ENCODE measurements at places on chromosomes 11 and 22.

DNA sequence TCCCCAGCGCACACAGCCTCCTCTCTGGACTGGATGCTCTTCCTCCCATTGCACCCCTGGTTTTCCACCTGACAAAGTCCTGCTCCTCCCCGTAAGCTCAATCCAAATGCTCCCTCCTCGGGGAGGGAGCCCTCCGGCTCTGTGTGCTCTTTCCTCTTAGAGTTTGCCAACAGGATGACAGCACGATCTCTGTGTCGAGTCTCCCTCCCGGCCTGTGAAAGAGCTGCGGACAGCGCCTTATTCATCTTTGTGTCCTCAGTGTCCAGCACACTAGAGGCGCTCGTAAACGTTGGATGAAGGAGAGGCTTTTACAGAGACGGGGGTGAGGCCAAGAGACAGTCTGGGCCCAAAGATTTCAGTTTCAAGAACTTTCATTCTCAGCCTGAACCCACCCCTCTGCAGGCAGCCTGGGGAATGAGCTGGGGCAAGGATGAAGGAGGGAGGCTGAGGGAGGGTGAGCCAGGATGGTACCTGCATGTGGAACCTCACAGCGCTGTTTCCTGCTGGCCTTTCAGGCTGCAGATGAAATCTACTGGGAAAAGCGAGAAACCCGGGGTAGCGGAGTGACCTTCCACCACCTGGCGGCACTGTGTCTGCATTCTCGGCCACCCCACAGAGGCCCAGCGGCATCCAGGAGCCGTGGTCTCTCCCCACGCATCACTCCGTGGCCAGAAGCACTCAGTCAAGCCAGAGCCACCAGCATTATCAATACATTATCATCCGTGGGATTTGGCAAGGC, 8.5 kb upstream of the TMPRSS4 start:
- peak; percentile 52 for DNase-seq

DNA sequence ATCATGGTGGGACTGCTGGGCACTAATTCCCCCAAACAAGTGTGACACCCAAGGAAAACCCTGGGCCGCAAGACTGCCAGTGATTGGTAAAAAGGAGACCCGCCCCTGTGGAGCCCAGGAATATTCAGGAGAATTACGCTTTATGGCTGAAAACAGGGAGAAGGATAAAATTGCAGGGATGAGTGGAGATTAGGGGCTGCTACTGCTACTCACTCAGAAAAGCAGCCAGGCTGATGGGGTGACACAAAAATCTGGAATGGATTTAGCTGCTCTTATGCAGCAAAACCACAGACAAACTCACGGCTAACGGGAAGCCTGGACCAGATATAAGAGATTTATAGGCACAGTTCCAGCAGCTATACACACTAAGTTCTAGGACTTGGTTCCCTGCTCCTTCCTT, 4.4 kb upstream of the FBXO3 start:
- no peak for DNase-seq

- peak; percentile 30 for DNase-seq
Measured at GRCh38 chr11:134725716-134726639, 313.9 kb upstream of the B3GAT1 start.

GRCh38 chr22:30326255-30326705, 461 bp downstream of the TBC1D10A start:
- DNase-seq: no peak

GRCh38 chr11:103024086-103024485, 67.9 kb downstream of the DCUN1D5 start:
- DNase-seq: no peak

- no peak for DNase-seq
Measured at GRCh38 chr22:23212061-23213021, 32.0 kb downstream of the BCR start.

GRCh38 chr22:19745155-19746101, 15.2 kb upstream of the TBX1 start:
- no peak for DNase-seq

DNA sequence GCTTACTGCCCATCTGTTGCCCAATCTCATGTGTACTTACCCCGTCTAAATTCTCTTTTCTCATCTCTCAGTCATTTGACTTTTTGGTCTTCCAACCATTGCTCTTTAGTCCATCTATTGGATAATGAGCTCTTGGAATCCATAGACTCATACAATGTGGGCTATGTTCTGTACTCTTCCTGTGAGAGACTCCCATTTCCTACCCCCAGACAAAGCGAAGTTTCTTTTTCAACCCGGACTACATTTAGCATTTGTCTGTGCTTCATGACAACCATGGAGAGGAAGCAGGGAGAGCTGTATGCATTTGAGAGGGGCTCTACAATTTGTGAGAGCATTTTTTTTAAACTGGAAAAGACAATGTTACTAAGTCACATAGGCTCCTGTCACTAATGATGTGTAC, 4.0 kb upstream of the ARHGAP42 start:
- no peak for DNase-seq

DNA sequence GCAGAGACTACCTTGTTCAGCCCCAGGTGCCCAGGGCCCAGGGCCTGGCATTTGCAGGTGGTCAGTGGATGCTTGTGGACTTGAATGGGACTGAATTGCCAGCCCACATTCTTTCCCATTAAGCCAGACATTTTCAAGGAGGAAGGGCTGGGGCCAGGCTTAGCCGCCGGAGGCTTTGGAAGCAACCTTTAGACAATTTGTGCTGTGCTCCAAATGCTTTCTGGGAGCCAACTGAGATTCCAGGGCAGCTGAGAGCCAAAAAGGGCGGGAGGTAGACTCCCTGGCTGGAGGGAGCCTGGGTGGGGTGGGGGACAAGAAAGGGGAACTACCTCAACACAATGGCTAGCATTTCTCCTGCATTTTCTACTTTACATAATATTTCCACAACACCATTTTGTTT, 54.8 kb upstream of the TIMP3 start:
- DNase-seq: no peak

DNA sequence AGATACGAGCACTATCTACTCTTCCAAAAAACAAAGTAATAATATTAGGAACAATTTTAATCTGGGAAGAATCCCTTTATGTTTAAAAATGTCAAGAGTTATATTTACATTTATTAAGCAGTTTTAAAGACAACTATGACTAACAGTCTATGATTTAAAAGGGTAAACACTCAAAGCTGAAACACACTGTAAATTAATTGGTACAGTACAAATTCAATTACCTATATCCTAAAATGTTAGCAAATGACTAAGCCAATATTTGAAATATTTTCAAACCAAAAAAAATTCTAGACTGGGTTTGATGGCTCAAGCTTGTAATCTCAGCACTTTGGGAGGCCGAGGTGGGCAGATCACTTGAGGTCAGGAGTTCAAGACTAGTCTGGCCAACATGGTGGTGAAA, 36.0 kb upstream of the CHRNA10 start:
- DNase-seq: no peak

DNA sequence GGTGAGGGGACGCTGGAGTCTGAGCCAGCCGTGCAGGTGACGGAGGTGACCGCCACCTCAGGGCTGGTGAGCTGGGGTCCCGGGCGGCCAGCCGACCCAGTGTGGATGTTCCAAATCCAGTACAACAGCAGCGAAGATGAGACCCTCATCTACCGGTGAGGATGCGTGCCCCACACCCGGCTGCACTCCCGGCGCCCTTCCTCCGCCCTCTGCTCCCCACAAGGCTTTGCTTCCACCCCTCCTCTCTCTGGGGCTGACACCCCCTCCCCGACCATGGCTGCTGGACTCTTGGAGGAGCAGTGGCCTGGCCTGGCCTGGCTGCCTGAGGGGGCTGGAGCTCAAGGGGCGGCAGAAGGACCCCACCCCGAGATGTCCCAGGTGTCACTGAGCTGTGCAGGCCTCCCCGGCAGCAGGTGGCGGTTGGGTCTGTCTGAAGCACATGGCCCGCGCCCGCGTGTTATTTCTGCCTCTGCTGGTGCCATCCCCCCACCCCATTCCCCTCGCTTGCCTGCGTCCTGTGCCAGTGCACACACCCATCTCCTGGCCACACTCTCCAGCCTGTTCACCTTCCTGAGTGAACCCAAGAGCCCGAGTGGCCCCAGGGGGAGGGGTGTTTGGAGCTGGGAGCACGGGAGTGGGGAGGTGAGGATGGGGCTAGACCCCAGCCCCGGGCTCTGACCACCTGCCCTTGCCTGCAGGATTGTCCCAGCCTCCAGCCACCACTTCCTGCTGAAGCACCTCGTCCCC, 2.2 kb downstream of the LRFN4 start:
- DNase-seq: no peak

- no peak for DNase-seq
Measured at GRCh38 chr22:30282616-30283046, 6.7 kb downstream of the CASTOR1 start.

DNA sequence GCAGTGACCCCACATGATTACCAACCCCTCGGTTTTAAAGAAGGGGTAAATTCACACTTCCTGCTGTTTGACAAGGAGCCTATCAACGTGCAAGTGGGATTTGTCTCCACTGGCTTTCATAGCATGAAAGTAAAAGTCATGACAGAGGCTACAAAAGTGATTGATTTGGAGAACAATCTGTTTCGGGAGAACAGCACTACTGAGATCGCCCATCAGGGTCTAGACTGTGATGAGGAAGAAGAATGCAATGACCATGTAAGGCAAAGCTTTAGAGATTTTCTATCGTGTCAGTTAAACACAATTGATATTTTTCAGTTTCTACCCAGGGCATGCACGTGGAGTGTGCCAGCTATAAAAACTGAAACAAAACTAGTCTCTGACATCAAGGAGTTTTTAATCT, 41.7 kb downstream of the HORMAD2 start:
- DNase-seq: no peak

- no peak for DNase-seq
Measured at GRCh38 chr11:64003807-64004589, 17.8 kb downstream of the OTUB1 start.

- DNase-seq: no peak
Measured at GRCh38 chr11:126165311-126165720, 46.1 kb downstream of the RPUSD4 start.

GRCh38 chr11:62144641-62145255, 20.9 kb downstream of the INCENP start:
- DNase-seq: no peak

DNA sequence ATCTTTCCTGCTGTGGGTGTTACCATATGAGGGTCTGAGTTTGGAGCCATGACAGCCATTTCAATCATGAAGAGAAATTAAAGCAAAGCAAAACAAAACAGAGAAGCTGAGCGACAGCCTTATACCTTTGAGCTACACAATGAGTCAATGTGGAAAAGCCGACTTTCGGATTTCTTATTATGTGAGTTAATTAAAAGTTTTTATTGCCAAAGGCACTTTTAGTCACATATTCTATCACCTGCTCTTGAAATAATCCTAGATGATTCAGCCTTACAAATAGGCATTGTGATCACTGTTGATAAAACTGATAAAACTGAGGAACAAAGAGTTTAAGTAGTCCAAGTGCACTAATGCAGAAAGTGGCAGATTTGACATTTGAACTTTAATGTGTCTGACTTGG, 381.9 kb upstream of the TENM4 start:
- no peak for DNase-seq

DNA sequence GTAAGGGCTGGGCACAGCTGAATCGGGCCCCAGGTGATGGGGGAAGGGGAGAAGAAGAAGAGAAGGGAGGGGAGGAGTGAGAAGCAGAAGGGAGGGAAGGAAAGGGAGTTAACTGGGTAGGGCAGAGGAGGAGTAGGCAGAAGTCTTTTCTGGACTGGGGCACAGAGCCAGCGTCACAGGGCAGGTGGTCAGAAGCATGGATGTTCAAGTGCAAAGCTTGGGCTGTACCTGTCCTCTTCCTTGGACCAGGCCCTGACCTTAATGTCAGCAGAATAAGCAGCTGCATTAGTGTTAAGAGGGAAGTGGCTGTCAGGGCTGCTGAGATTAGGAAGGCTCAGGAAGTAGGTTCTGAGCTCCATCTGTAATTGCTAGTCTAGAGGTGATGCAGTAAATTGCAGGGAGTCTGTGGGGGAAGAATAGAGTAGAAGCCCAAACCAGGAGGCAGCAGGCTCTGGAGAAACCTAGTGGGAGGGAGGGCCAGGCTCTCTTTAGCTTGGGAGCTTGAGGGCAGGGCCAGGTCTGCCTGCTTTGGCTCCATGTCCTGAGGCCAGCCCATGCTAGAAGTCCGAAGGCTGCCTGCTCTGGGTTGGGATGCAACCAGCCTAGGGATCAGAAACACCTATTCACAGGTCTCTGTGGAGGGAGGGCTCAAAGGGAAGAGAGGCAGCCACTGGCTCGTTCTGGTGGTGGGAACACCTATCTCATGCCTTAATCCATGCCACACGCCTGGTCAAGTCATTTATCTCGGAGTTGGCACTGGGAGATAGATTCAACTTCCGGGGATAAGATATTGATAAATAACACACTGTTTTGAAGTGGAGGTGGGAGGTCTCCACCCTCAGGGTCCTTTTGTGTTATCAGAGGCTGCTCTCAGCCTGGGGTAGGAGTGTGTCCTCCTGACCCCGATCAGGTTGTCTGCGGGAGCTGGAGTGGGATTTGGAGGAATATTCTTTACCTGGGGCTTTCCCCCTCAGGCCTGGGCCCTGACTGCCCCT, 1.7 kb upstream of the UCP3 start:
- no peak for DNase-seq

DNA sequence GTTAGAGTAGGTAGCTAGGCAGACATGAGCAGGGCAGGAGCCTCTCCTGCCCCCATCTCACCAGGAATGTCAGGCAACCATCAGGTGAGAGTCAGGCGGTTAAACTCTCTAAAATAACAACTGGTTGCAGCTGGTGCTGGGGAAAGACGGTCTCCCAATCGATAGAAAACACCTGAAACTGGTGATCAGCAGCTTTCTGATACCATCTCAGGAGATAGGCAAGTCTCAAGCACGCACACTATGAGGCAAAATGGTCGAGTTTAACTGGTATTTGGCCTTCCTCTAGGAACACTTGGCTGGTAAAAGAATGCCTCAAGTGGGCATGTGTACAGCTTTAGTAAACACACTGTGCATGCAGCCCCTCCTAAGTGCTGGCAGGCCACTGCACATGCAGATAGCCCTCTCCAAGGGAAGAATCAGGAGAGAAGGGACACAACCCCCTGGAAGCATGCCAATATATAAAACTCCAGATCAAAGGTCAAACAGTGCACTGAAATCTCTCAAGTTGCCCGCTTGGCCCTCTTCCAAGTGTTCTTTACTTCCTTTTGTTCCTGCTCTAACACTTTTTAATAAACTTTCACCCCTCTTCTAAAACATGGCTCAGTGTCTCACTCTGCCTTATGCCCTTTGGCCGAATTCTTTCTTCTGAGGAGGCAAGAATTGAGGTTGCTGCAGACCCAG, 88.7 kb downstream of the USP35 start:
- no peak for DNase-seq

DNA sequence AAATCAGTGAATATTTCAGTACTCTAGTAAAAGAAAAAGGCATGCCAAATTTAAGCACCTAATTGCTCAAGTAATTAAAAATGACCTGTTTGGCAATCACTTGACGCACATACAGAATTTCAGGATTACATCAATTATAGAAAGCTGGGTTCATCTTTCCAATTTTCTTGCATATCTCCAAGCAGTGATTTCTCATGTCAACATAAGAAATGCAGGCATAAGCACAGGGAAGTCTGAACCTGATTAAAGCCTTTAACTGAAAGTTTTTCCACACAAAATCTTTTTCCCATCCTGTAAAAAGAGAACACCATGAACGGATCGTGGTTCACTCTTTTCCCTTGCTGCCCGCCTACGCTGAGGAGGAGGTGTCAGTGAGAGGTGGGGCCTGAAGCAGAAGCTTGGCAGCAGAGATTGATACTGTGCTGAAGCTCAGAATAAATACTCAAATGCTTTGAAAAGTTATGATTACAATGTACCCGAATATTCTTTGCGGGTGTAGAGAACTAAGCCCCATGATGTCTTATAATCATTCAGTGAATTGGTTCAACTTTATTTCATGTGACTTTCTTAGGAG, 704.1 kb upstream of the CCDC90B start:
- DNase-seq: no peak

Data from endothelial cell (in vitro differentiated cells).